ENCODE measurements at places on chromosomes 2 and 18.

GRCh38 chr2:165328272-165328671, 89.1 kb downstream of the SCN2A start:
- peak; percentile 3 for DNase-seq

- DNase-seq, result no peak
Measured at GRCh38 chr2:2694746-2695145, 363.7 kb upstream of the MYT1L start.

DNA sequence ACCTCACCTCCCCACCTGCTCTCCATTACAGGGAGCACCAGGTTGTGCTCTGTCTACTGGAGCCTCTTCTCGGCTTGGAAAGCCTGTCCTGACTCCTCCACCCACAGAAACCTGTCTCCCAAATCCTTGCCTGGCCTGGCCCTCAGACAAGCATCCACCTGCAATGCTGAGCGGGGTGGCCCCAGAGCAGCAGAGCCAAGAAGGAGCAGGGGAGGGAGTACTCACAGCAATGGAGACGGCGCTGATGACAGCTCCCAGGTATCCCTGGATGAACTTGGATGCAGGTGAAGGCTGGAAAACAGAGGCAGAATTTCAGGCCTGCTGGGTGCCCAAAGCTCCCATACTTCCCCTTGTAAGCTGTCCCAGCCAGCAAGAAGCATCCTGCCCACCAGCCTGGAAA, 72.8 kb downstream of the SFXN5 start:
- DNase-seq, result no peak

- DNase-seq, result no peak
Measured at GRCh38 chr18:69588301-69588700, 187.6 kb downstream of the DOK6 start.

- no peak for DNase-seq
Measured at GRCh38 chr18:51150113-51150700, 47.3 kb downstream of the MEX3C start.

DNA sequence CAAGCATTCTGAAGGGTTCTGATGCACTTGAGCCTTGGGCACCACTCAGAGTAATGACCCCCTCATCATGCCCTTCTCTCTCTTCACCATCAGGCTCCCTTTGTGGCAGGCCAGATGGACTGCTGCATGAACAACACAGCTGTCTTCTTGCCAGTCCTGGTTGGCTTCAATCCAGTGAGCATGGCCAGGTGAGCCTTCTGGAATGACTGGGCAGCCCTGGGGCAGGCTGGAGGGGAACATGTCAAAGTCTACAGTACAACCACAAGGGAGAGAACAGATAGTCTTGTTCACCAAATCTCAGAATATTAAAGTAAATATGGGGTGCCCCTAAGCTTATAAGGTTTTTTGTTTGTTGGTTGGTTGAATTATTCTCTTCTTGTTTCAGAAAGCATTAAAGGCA, 4.4 kb downstream of the GCKR start:
- no peak for DNase-seq

DNA sequence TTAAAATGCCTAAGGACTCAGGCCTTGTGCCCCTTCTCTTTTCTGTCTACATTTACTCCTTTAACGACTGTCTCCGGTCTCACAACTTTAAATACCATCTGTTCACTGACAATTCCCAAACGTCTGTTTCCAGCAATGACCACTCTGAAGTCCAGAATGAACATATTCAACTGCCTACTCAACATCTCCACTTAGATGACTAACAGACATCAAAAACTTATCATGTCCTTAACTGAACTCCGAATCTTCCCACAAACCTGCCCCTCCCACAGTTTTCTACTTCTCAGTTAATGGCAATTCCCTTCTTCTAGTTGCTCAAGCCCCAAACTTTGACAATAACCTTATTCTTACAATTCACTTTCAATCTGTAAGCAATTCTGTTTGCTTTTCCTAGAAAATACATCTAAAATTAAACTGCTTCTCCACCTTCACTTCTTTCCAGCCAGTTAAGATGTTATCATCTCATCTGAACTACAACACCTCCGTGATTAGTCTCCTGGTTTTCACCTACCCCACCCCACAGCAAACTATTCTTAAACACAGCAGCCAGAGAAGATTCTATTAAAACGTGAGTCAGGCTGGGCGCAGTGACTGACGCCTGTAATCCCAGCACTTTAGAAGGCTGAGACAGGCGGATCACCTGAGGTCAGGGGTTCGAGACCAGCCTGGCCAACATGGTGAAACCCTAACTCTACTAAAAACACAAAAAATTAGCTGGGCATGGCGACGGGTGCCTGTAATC, 2.8 kb downstream of the C1D start:
- DNase-seq, result no peak

DNA sequence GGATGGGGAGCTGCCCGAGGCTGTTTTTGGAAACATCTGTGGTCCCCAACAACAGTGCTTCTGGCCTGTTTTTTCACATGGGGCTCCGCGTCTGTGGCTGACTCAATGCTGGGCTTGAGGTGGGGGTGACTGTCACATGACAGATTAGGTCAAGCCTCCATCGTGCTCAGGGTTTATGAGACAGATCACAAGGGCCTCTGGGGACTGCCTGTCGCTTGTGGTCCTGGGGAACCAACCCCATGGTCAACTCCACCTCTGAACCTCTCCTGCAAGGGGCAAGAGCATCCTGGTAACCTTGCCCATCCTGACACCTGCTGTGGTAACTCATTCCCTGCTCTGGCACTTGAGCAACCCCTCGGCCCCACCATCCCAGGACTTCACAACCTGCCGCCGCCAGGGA, 47.6 kb upstream of the SH3RF3 start:
- DNase-seq, result peak; percentile 25

GRCh38 chr2:20203521-20204225, 21.3 kb downstream of the SDC1 start:
- DNase-seq, result no peak

GRCh38 chr2:121094101-121094500, 190.9 kb downstream of the TFCP2L1 start:
- no peak for DNase-seq

DNA sequence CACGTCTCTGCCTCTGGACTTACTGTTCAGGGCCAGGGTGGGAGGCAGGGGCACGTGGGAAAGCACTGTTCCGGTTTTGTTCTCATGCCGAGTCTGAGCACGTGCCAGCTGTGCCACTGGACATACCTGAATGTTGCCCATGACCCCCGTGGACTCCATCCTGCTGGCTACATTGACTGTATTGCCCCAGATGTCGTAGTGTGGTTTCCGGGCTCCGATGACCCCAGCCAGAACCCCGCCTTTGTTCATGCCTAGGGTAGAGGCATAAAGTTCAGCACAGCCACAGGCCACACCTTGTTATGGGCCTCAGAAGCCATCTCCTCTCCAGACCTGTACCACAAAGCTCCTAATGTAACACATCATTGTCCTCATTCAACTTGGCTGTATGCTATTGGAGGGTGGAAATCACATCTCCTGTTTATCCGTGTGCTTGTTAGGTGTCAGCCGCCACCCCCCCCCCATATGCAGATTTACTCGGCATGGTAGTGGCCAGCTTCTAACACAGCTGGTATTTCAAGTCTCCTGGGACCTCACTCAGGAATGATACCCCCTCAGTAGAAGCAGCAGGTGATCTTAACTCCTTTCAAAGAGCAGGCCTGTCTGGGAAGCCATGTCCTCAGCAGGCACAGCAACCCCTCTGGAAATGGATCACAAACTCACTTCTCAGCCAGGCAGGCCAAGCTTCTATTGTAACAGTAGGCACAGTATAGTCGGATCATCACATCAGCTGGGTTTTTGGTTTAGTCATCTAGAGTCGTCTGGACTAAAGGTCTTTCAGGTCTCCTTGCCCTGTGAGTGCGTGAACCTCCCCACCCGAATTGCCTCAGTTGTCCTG, 27.6 kb downstream of the CENPO start:
- DNase-seq, result no peak

GRCh38 chr18:26040051-26040656, 50.3 kb downstream of the SS18 start:
- no peak for DNase-seq

- DNase-seq, result no peak
Measured at GRCh38 chr18:44716697-44717163, 36.0 kb downstream of the SETBP1 start.

GRCh38 chr18:11995445-11996189, 14.3 kb downstream of the IMPA2 start:
- no peak for DNase-seq

DNA sequence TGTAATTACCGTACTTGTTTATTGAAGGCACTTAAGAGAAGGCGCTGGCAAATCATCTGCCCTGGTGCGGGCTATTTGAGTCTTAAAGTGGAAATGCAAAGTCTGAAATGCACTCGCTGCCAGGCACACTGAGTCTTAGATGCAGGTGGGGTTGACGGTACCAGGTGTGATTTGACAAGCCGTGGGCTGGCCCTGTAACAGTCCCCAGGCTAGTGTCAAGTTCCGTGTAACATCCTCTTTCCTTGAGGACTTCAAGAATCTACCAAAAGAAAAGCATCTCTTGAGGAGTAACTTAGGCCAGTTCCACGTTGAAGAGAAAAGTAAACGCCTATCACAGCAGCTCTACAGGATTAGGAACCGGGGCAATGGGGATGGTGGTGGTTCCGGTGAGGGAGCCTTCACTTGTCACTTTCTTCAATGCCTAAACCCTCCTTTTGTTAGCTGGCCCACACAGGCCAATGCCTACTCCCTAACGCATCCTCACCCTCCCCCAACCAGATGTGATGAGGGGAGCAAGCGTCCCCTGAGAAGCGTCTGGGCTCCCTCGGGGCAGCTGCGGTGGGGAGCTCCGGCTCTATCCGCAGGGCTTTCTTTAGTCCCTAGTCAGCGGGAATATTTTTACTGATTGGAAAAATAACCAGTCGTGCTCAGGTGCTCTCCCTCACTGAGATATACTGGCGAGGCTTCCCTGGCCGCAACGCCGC, 1.5 kb upstream of the UGP2 start:
- DNase-seq, result no peak

- DNase-seq, result no peak
Measured at GRCh38 chr18:75694292-75694691, 266.8 kb upstream of the SMIM21 start.

DNA sequence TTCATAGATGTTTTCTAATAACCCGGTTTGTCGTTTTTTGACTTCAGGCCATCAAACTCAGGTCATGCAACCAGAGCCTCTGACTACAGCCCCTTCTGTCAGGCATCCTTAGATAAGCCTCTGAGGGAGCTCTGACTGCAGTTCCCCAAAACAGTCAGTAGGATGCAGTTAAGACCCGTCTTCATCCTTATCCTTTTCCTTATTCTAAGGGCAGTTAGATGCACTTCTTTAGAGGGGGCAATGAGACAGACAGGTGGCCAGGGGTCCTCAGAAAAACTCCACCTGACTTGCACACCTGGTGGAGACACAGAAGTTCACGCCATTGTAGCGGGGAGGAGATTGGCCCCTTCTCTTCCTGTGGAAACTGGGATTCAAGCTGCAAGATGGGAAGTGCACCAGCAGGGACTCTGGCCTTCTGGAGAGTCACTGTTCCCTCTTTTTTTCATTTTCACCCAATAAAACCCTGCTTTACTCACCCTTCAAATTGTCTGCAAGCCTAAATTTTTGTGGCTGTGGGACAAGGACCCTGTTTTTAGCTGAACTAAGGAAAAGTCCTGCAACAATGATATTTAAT, 104.8 kb upstream of the TFPI start:
- DNase-seq, result no peak

GRCh38 chr2:31138037-31138962, at the start of gene GALNT14:
GALNT14 (minus strand) TSS chr2:31138440; CDS start chr2:31138086, 354 bp downstream.
- DNase-seq, result peak; percentile 60

DNA sequence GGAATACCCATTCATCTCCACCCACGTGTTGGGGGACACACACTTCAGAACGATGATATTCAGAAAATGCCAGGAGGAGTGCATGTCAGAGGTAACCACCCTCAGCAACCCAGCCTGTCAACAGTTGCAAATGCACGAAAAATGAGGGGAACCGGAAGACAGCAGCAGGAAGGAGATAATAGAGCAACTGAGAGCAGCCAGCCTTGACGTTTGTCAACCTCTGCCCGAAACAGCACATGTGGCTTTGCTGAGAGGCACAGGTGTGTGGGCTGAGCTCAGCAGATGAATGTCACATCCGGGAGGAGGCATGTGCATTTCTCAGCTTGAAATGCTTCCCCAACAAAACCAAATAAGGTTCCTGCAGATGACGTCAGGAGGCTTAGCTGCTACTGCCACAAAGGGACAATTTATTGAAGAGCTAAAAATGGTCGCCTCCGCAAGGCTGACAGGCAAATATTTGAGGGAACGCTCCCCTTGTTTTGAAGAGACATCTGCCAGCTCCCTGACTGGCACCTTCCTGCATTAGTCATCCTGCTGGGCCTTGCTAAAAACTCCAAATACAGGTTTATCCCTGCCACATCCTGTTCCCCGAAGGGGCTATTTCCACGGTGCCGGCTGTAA, 419.0 kb downstream of the NBAS start:
- peak; percentile 60 for DNase-seq

GRCh38 chr18:24199372-24199962, 60.6 kb downstream of the CABYR start:
- no peak for DNase-seq

DNA sequence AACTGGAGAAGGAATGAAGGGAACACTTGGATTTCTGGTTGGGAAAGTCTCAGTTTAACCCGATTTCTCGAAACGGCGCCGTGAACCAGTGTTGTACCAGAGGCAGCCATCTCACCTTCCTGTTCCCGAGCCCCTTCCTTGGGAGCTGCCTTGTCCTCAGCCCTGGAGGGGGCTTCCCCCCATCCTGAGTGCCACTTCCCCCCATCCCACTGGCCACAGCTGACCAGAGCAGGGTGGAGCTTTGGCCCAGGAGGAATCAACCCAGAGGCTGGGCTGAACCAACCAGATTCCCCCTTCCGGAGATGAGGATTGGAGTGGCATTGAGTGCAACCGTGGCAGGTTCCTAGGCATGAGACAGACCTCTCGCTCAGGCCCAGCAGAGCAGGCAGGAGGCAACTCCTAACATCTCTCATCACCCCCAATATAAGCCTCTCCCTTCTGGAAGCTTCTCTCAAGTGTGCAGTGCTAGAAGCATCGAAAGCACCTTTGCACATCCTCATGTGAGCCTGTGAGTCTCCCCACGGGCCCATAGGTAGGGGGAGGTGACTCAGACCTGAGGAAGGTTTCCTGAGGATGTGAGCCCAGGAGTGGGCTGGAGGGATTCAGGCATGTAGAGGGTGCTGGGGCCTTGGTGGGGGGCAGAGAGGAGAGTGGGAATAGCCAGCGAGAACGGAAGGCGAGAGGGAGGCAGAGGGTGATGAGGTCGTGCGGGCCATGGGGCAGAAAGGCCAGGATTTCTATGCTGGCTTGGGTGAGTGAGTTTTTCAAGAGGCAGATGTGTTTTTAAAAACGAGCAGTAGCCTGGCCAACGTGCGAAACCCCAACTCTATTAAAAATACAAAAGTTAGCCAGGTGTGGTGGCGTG, 11.9 kb downstream of the NGEF start:
- peak; percentile 33 for DNase-seq

GRCh38 chr2:142834021-142834420, 43.4 kb upstream of the KYNU start:
- DNase-seq, result no peak

DNA sequence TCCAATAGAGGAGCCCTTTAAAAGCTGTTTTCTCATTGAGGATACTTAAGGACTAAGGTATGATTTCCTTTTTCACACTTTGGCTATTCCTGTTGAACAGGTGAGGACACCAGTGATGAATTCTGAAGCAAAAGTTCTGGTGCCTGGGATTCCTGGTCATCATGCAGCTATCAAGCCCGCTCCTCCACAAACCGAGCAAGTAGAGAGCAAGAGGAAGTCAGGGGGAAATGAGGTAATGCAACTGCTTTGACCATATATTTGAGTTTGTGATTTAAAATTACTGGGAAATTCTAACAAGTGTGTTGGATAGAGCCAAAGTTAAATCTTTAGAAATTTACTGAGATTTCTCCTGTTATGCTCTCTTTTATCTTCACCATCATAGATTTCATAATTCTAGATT, 33.0 kb downstream of the WDR43 start:
- no peak for DNase-seq

All from activated naive CD4-positive, alpha-beta T cell treated with anti-CD3 and anti-CD28 coated beads, Interleukin-2, amount 50 U/mL, for 72 hours (primary cell).